ENCODE measurements at places on chromosomes 1 and 21.
A peak's percentile ranks its signal among the peaks of the same experiment; 100 is the strongest.

- DNase-seq, result no peak
Observed at GRCh38 chr1:228104526-228105269, 1.6 kb upstream of the C1orf35 start.

- DNase-seq, result peak; percentile 52
Observed at GRCh38 chr1:16187748-16188401, 24.6 kb downstream of the ARHGEF19 start.

- DNase-seq, result no peak
Observed at GRCh38 chr1:8410791-8411190, 92.9 kb downstream of the SLC45A1 start.

- no peak for DNase-seq
Observed at GRCh38 chr1:108553905-108554304, 6.0 kb upstream of the EEIG2 start.

GRCh38 chr1:53469373-53469772 is 10.2 kb downstream of the DMRTB1 start:
- DNase-seq, result no peak

GRCh38 chr1:2396476-2396875 is 4.8 kb downstream of the RER1 start:
- no peak for DNase-seq

Measured in stimulated activated CD8-positive, alpha-beta memory T cell treated with anti-CD3 and anti-CD28 coated beads, Interleukin-4, amount 100 ng/mL, for 1 hour (primary cell).